ENCODE measurements at places on chromosomes 11 and 22.

GRCh38 chr22:26445577-26446275 lies 16.7 kb downstream of the ASPHD2 start:
- no peak for DNase-seq

DNA sequence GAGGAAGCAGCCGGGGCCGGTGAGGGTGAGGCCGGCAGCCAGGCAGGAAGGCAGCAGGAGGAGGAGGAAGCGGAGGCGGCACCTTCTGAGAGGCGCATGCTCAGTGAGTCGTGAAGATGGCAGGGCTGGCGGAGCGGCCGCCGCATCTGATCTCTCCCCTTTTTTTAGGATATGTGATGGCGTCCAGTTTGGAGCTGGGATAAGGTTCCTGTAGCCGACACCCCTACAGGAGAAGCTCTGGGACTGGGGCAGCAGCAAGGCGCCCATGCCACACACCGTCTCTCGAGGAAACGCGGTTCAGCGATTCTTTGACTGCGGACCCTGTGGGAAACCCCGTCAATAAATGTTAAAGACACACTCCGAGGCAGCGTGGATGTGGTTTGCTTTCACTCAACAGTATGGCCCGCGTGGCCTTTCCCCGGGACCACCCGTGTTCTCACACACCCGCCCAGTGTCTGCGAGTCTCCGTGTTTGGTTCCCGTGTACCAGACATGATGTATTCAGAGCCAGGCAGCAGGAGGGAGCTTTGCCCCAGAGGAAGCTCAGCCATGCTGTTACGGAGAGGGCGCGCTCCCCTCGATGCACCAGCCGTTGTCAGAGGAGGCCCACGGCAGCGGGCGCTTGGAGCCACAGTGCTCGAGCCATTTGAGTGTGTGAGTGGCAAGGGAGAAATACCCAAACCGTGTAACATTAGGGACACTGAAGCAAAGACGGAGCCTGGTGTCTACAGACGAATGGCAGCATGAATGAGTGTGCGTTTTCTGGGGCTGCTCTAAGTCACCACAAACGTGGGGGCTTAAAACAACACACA lies 27.7 kb upstream of the PARVB start:
- no peak for DNase-seq

DNA sequence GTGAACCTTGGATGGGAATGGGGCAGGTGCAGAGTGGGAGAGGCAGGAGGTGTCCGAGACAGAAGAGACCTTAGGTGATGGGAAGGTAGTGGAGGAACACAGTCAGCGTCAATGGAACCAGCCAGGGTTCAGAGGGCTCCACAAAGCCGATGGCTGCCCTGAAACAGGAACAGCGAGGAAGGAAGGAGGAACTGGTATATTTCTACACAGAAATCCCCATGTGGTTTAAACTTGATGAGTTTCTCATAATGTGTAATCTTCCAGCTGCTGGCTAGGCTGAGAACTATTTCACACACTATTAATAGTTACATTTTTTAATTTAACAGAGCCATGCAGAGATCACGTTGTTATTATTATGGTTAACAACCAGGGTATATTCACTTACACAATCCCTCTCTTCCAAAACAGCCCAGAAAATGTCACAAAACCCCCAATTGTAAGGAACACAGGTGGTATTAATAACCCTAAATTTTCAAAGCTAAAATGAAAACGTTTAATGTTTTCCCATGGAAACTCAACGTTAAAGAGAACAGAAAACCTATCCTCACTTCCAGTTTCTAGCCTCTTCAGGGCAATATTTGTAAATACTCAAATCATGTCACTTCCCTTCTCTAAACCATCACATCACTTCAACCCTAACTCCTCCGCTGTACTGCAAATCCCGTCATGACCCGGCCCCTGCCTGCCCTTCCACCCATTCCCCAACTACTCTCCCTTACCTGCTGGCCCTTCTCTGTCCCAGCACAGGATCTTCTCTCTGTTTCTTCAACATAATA lies 74.5 kb upstream of the ARFGAP3 start:
- DNase-seq: no peak

- DNase-seq: no peak
Observed at GRCh38 chr11:85086504-85087284, 540.5 kb downstream of the DLG2 start.

DNA sequence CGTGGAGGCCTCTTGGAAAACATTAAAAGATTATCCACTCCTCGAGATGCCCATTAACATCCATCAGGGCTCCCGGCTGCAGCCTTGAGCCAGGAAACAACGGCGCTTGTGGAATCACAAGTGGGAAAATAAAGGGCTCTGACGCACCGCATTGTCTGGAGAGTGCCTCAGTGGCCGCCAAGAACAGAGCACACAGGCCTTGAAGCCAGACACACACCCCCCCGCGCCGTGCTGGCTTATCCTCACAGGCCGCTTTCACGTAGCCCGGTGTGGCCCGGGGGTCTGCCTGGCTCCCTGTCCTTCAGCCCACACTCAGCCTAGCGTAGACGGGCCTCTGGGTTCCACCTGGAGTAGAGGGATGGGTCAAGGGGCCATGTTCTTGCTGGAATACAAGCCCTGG lies 1020.5 kb downstream of the BRD1 start:
- DNase-seq: no peak

GRCh38 chr11:17702876-17703275 lies 16.5 kb upstream of the MYOD1 start:
- DNase-seq: no peak
